ENCODE measurements at places on chromosomes 1 and 21.

DNA sequence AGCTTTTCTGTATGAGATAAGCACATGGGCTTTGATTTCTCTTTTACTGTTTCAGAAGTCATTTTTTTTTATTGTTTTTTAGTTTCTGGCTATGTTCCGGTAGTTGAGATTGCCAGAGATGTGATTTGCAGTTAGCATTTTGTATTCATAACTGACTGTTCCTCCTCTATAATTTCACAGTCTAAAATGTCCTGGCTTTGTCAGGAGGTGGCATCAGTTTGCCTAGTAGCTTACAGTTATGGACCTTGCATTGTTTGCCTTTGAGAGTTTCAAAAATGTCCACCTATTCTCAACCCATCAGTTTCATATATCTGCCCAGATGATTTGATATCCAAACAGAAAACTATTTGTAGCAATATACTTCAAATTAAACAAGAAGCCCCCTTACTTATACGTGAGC, 39.5 kb upstream of the ST6GALNAC3 start:
- no peak for DNase-seq

DNA sequence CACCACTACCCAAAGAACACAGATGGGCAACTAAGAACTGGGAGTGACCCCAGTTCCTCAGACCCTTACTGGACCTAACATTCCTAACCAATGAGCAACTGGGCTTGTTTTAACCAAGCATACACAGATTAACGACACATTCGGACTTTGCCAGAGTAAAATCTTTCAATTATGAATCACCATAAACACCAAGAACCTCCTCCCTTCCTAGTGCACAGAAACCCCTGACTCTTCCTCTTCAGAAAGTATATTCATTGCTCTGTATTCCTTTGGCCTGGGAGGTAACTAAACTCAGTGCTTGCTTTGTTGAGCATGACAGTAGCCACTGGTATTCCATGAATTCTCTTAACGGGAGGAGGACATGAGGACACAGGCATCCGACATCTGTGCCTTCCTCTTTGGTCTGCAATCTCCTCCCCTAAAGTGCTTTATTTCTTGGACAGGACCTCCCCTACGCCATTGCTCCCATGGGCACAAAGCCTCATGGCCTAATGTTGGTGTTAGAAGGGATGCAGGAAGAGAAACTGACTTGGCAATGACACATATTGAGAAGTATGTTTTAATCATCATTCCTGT, 42.7 kb downstream of the SEC16B start:
- no peak for DNase-seq

GRCh38 chr21:31343680-31344480, at the start of gene TIAM1:
Gene TIAM1, minus strand, starts transcription at chr21:31344261. Its CDS starts 77,289 bp downstream, at chr21:31266972.
- no peak for DNase-seq

GRCh38 chr1:16617114-16617631, 3.8 kb upstream of the NBPF1 start:
- no peak for DNase-seq

DNA sequence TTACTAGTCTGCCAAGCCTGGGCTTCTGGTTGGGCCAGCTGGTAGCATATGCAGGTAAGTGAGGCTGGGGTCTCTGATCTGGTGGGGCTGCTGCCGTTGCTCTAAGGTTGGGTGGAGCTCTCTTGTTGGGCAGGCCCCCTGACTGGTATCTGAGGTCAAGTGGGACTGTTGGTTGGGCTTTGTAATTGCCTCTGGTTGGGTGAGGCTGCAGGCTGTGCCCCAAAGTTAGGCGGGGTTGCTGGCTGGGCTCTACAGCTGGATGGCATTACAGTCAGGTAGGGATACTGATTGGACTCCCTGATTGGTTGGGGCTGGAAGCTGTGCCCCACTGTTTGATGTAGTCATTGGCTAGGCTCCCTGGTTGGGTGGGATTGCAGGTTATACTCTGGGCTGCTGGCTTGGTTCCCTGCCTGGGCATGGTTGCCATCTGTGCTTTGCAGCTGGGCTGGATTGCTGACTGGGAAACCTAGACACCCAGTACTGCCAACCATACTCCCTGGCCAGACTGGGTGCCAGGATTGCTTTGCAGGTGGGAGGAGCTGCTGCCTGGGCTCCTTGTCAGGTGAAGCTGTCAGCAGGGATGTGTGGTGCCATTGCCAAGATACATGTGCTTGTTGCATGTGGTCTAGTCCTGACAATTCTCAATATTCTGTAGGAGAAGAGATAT, 130.5 kb downstream of the RABGAP1L start:
- DNase-seq: no peak

GRCh38 chr1:228180271-228180958, 14.8 kb downstream of the IBA57 start:
- no peak for DNase-seq

DNA sequence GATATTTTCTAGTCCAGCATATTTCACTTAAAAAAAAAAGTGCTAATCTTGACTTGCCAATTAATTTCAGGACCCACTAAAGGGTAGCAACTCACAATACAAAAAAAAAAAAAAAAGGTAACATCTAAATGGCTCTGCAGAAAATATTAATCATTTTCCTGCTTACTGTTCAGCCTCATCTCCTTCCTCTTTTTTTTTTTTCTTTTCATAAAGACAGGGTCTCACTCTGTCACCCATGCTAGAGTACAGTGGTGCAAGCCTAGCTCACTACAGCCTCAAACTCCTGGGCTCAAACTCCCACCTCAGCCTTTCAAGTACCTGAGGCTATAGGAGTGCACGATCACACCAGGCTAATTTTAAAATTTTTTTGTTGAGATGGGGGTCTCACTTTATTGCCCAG, 30.4 kb downstream of the TTC13 start:
- DNase-seq: no peak

GRCh38 chr21:17501107-17502006, 11.5 kb upstream of the CXADR start:
- no peak for DNase-seq

DNA sequence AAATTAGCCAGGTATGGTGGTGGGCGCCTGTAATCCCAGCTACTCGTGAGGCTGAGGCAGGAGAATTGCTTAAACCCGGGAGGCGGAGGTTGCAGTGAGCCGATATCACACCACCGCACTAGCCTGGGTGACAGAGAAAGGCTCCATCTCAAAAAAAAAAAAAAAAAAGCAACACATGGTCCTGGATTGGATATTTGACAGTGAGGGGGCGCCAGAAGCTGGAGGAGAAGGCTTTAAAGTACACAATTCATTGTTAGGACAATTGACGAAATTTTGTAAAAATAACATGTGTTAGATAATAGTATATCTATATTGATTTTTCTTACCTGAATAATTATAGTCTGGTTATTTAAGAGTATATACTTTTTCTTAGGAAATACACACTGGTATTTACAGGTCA, 50.2 kb upstream of the USP25 start:
- no peak for DNase-seq

- DNase-seq: no peak
Measured at GRCh38 chr1:20096840-20097447, 22.4 kb downstream of the PLA2G2D start.

- DNase-seq: no peak
Measured at GRCh38 chr1:217133092-217133491, 409.9 kb upstream of the ESRRG start.

DNA sequence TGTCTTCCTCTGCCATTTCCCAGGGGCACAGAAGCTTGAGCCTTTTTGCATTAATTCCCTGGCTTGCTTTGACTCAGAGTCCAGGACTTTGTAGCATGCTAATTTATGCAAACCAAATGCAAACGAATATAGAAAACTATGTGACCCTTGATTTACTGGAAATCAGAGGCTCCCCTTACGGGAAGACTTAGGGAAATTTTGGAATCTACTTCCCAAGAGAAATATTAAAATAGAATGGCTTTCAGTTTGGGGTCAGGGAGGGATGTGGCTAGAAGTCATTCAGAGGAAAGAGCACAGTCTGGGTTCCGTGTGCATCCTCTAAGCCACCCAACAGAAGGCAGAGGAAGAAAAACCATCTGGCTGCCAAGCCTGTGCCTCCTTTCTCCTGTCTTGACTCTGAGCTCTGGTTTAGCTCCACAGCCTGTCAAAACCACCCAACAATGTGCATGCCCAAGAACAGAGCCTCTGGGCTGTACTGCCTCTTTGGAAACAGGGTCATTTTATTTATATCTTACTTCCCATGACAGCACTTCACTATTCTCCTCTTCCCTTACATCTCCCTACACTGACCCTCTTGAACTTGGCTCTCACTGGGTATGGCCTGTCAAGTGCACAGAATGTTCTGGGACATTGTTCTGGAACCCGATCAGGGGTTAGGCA, 30.1 kb downstream of the ATF3 start:
- DNase-seq: no peak

GRCh38 chr1:154767315-154768240, 102.5 kb downstream of the KCNN3 start:
- no peak for DNase-seq
